Stimulated activated CD4-positive, alpha-beta T cell treated with anti-CD3 and anti-CD28 coated beads, Interleukin-4, amount 100 ng/mL, for 4 hours (primary cell): ENCODE measurements at places on chromosomes 1 and 21.

GRCh38 chr1:114216431-114217173, 62.9 kb upstream of the SYT6 start:
- no peak for DNase-seq

DNA sequence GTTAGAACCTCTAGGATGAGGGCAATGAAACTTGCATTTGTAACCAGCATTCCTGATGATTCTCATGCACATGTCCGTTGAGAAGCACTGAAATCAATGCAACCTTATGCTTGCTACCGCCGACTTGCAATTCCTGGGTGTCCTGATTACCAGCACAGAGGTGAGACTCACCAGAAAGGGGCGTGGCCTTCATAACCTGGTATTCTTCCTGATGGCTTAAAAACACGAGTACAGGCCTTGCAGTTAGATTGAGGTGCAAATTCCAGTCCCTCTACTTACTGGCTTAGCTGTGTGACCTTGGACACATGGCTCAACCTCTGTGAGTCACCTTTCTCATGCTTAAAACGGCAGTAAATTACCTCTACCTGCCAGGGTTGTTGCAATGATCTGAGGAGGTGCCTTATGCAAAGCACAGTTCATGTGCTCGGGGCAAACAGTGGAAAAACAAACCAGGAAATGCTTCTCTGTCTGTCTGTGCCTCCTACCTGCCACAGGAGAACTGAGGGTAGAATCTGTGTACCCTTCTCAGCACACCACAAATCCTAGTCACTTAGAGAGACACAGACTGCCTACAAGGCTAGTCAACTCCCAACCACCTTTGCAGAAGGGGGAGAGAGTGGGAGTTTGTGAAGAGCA, 39.1 kb upstream of the ECE1 start:
- DNase-seq, result no peak

DNA sequence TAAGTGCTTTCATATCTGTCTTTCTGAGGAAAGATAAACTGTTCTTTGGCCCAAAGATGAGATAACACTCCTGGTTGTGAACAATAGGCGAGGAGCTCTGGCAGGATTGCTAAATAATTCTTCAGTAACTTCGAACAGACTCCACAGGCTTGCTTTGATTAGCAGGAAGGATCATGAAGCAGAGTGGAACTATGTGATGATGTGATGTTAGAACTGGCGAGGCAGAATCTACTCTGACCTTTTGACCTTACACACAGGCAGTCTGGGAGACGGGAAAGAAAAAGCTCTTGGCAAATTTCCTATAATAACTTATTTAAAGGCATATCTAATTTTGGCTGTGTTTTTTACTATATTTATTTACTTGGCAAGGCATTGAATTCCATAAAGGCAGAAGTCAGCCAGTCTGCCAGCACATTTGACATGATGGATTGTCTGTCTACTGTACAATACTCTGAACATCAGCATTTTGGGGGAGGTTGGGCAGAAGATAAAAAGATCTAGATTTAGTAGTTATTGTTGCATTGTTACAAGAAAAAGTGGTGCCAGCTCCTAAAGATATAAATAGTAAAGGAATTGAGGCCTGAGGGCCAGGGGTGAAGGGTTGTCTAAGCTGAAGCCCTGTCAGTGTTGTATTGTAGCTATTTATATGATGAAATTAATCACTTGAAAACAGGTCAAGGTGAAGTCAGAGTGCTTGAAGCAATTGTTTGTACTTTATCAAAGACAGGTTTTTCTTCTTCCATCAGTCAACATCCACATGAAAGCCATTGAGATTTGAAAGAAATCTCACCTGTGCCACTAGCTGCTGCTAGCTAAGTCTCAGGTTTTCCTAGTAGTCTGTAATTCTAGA, 708.8 kb downstream of the LTN1 start:
- DNase-seq, result no peak

DNA sequence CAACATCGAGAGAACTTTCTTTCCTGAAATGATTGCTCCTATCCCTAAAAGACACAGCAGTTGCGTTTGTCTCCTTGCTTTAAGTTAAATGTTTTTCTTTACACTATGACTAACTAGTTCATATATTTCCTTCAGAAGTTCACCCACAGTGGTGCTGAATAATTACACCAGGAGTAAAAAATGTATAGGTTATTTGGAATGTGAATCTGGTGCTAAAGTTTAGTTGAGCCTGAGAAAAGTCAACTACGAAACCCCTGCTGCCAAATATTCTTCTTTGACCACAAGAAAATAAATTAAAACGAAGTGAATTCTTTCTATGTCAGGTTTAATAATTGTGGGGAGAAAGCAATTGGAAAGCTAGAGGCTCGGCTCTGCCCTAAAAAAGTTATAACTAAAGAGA, 52.8 kb downstream of the C4BPA start:
- DNase-seq, result no peak

- no peak for DNase-seq
These were observed 51.9 kb upstream of the EDN2 start for GRCh38 chr1:41536361-41536802.

DNA sequence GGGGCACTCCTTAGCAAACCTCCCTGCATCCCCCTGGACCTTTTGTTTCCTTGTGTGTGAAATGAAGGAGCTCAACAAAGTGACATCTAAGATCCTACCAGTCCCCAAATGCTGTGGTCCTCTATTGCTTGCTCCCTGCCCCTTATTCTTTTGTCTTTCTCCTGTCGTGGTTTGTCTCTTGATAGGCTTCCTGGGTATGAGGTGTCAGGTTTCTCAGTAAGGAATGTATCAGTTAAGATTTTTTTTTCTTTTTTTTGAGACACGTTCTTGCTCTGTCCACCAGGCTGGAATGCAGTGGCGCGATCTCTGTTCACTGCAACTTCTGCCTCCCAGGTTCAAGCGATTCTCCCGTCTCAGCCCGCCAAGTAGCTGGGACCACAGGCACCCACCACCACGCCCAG, 16.8 kb downstream of the CNIH3 start:
- no peak for DNase-seq

GRCh38 chr1:160193091-160193819, 2.9 kb downstream of the CASQ1 start:
- peak; percentile 81 for DNase-seq

DNA sequence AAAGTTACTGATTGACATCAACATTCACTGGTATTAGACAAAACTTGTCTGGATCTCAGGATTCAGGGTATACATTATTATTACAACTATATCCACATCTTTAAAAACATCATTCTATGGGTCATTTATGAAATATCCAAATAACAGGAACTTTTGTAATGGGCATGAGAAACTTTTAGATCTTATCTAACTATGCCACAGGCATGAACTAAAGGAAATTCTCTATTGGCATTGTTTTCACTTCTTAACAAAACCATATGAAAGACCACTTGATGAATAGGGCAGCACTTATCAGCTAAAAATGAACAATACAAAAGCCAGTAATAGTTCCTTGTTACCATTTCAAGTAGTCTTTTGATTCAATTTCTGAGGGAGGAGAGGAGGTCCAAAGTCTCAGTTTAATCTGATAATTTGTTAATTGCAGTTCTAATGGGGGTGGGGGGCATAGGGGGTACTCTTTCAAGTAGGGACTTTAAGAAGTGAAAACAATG, 30.8 kb upstream of the CPLANE2 start:
- no peak for DNase-seq

DNA sequence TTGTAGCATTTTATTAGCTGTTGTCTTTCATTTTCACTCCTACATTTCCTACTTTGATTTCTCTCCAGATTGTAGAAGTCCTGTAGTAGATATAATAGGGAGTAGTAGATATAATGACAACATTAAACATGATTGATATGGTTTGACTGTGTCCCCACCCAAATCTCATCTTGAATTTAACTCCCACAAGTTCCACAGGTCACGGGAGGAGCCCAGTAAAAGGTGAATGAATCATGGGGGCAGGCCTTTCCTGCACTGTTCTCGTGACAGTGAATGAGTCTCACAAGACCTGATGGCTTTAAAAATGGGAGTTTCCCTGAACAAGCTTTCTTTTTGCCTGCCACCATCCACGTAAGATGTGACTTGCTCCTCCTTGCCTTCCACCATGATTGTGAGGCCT, 7.5 kb upstream of the PRDX6 start:
- no peak for DNase-seq

- no peak for DNase-seq
These were observed 120.4 kb upstream of the FGGY start for GRCh38 chr1:59176471-59176870.
